Stimulated activated CD4-positive, alpha-beta T cell treated with anti-CD3 and anti-CD28 coated beads, Interleukin-1b, Interleukin-23, amount 100 ng/mL, for 1 hour (primary cell): ENCODE measurements at places on chromosomes 1 and 21.

DNA sequence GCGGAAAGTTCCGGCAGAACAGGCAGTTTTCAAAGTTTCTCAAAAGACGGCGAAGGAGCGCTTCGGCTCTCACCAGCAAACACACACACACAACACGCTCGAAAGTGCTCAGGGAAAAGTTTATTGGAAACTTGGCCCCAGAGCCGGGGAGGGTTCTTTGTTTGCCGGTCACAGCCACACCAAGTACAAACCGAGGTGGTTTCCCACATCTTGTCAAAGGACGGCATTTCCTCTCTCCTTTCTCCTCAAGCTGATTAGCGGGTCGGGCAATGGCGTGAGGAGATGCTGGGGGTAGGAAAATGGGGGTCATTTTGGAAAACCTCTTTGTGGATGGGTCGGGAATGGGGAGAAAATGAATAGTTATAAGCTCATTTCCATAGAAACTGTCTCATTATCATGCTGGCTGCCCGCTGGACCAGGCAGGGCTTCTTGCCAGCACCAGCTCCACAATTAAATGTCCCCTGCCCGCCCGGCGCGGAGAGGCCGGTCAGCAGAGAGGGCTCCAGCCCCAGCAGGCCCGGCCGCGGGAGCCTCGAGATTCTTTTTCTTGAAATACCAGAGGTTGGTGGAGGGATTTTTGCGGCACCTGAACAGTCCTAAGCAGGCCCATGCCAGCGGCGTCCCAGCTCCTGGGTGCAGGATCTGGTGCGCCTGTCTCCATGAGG lies 92.3 kb downstream of the PRDM16 start:
- no peak for DNase-seq

DNA sequence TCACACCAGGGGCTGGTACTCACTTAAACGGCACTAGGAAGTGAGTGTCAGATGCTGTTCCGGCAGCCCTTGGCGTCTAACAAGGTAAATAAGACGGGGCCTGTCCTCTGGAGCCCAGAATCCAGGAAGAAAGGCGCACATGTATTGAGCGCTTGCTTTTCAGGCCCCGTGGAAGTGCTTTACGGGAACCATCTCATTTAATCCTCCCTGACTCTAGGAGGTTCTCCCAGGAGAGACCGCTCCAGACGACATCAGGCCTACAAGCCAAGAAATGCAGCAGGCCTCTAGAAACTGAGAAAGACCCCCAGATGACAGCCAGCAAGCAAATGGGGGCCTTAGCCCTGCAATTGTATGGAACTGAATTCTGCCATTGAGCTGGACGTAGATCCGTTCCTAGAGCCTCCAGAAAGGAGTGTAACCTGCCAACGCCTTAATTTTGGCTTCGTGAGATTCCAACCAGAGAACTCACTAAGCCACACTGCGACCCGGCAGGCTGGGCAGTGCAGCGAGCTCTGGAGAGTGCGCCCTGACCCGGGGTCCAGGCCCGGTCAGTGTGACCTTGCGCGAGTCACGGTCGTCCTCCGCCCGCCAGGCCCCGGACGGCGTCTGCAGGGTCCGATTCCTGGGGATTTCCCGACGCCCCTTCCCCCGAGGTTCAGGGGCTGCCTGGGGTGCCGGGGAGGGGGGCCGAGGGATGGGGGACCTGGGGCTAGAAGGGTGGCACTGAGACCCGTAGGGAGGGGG lies 532 bp upstream of the MANEAL start:
- no peak for DNase-seq

GRCh38 chr21:43925096-43925481 lies 60.1 kb downstream of the AGPAT3 start:
- DNase-seq: no peak

DNA sequence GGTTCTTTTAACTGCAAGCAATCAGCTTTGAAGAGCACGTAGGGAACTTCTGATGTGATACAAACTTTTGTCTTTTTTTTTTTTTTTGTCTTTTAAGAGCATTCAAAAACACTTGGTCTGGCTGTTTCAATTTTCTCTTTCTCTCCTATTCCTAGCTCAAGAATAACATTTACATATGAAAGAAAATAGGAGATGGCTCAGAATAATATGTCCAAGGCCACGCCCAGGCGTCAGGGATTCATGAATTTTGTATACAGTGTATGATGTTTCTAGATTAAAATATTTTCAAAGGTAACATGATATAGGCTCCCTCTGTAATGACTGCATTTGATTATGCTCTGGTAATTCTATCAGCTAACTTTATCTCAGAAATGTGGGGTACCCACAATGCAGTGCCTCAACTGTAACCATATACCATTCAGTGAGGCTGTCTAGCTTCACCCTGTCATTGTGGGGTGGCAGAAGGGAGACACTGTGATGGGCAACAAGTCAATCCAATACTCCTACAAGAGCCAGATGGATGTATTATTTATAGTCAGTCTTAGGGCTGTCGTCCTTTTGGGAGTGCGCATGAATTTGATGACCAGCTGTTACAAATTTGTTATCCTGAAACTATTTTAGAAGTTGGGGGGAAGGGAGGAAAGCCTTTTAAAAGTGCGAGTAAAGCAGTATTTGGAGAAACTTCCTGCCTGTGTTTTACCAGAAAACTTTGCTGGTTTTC lies 1.5 kb upstream of the AKNAD1 start:
- DNase-seq: no peak

DNA sequence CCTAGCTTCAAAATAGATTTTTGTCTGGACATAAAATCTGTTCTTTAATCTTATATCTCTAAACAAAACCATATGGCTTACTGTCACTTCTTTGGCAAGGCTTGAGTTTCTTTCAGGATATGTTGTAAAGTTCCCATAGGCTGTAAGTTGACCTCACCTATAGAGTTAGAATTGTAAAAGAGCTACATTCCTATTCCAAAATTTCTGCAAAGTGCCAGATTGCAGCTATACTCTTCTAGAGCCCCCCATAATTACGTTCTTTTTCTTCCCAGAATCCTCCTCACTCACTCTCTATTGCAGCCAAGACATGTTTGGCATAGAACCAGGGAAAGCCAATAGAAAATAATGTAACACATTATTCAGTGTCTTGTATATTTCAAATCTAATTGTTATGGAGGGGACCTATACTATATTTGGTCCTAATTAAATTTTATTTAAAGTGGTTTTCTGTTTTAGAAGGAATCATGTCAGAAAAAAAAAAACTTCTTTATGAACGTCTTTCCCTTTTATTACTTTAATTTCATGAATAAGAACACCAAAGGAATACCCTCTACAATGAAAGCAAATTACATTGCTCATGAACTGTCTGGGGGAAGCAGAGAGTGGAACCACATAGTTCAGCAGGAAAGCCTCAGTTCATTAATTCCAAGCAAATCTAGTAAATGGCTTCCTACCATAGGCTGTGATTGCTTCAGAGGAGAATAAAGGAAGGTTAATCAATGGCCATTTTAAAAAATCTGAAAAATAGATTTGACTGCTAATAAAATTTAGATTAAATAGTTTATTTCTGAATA lies 22.3 kb downstream of the CTTNBP2NL start:
- no peak for DNase-seq

- DNase-seq: no peak
Measured at GRCh38 chr1:17914131-17914530, 159.0 kb downstream of the ACTL8 start.
